ENCODE measurements at places on chromosomes 1 and 21.

DNA sequence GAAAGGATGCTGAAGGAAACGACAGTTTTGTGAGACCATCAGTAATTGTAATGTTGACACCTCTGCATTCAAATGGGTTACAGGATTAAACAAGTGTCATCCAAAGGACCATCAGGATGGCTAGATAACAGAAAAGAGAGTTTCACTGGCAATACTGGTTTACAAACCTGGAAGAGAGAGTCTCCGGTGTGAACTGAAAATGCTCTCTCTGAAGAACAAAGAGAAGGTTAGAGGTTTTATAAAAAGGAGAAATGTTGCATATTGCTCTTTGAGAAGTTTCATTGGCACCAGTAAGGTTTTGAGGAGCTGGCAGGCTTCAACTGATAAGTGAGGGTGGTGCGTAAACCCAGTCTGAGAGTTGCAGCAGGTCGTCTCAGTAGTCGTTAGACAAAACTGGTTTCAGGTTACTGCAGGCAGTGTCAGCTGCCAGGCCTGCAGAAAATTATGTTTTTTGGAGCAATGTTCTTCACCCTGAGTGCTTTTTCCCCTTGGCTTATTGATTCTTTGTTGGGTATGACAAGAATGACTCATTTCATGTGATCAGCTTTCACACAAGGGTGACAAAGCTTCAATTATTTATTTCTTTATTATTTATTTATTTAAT lies 42.2 kb downstream of the KCNK1 start:
- no peak for DNase-seq

DNA sequence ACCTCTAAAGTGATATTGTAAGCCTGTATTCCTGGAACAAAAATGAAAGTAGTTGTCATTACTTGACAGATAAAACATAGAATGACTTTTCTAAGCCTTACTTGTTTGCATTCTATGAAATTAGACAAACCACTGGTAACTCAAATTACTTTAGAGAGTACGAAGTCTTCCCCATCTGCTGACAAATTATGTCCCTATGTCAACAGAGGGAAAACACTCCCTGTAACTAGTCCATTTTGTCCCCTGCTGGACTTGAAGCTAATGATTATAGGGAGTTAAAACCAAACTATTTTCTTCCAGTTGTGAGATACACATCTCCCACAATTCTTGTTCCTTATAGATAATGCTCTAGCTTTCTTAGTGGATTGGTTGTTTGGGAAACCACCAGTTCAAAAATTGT lies 39.6 kb downstream of the GREM2 start:
- DNase-seq: no peak

GRCh38 chr1:172537827-172538391 lies 5.0 kb downstream of the SUCO start:
- no peak for DNase-seq

GRCh38 chr21:37592496-37592895 lies 225.9 kb downstream of the DYRK1A start:
- no peak for DNase-seq

GRCh38 chr1:56404561-56405030 lies 174.8 kb downstream of the PLPP3 start:
- DNase-seq: no peak

- no peak for DNase-seq
These were observed 5.2 kb downstream of the TTC22 start for GRCh38 chr1:54795841-54796468.

GRCh38 chr1:19000065-19000464 lies 43.6 kb upstream of the IFFO2 start:
- DNase-seq: no peak

DNA sequence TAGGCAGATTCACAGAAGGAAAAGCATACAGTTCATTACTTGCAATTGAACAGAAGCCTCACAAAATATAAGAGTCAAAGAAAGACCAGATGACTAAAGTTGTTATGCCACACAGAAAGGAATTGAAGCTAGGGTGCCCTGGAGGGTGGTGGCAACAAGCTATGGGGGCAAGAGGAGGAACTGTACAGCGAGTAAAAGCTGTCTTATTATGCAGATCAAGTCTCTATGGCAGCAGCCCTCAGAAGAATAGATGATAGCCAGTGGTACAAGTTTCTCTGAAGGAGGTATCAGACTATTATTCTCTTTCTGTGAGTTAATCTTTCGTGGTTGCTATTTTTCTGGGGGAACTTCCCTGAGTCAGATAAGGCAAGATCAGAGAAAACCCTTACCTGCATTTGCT lies 72.2 kb downstream of the C21orf91 start:
- no peak for DNase-seq

- no peak for DNase-seq
These were observed 717 bp downstream of the UBIAD1 start for GRCh38 chr1:11273595-11274234.

GRCh38 chr1:115060501-115060900 lies 28.8 kb downstream of the TSPAN2 start:
- DNase-seq: no peak

DNA sequence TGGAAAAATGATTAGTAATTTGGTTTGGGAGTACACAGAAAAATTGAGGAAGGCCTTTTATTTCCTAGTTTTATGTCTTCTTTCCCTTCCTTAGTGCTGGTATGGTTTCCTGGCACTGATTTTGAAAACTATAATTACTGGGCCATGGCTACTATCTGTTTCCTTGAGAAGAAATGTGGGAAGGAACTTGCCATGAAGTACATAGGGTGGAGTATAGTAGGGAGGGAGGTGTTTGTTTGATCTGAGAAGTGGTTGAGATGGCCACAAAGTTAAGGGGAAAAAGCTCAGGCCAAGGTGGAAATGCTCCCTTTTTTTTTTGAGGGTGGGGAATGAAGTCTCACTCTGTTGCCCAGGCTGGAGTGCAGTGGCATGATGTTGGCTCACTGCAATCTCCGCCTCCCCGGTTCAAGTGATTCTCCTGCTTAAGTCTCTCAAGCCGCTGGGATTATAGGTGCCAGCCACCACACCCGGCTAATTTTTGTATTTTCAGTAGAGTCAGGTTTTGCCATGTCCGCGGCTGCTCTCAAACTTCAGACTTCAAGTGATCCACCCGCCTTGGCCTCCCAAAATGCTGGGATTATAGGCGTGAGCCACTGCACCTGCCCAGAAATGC lies 11.3 kb downstream of the HJV start:
- no peak for DNase-seq

All from activated T-cell treated with anti-CD3 and anti-CD28 coated beads for 4 hours (primary cell).